ENCODE measurements at places on chromosomes 4 and X.

DNA sequence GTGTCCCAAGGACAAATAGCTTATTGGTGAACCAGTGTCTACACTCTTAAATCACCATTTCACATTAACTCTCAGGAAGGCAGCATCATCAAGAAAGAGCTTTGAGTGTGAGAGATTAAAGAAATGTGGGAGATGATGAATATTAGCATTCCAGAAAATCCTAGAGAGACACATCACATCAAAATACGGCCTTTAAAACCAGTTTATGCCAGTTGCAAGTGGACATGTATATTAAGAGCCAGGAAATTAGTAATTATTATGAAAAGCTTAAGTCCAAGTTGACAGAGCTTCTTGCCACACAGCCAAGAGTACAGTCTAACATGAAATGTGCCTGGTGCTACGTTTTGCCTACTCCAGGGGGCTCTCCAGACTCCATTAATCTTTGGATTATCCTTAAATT, 503.0 kb upstream of the BOD1L1 start:
- DNase-seq: no peak

DNA sequence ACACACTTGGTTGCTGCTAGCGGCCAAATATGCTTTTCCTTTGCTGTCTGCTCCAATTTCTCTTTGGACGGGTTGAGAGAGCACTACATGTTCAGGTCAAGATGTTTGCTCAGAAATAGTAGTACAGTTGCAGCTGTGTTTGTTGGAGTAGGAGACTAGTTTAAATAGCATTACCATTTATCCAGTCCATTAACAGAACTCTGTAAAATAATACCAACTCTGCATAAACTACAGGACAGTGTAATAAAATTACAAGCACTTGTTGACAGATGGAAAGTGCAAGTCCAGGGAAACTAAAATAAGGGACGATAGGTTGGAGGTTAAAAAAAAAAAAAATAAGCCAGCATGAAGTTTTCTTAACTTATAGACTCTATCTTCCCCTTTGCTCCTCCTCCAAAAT, 20.2 kb downstream of the SLIT2 start:
- no peak for DNase-seq

DNA sequence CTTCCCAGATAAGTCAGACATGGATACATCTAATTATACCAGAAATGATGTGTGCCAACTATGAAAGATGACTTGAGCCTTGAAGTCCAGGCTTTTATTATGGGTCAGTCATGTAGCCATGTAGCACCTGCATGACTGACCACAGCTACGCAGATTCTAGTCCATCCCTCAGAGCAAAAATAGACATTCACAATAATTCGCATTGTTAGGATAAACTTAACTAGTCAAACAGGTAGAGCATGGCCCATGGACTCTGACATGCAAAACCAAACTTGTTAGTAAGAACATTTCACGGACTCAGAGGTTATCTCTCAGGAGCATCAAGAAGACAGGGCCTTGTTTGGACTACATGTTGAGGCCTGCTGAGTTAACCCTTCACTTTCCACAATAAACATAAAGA, 132.6 kb downstream of the PWWP3B start:
- DNase-seq: no peak

GRCh38 chr4:37068580-37068979, 176.0 kb upstream of the NWD2 start:
- no peak for DNase-seq

GRCh38 chr4:78704317-78704716, 71.8 kb upstream of the BMP2K start:
- DNase-seq: no peak

- no peak for DNase-seq
Measured at GRCh38 chr4:151541389-151542071, 132.6 kb downstream of the FHIP1A start.

DNA sequence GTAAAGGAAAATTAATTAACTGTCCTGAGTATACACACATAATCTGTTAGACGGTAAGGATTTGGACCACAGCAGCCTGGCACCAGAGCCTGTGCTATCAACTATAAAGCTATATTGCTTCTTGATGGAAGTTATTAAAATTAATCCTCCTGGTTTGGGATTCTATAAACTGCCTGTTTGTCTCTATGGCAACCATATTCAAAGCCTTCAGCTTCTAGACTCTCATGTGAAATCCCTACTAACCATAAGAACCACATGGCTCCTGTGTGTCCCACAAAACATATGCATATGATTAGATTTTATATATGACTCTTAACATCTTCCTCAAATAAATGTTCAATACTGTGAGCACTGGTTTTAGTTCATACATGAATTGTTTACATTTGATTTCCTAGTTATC, 380.8 kb downstream of the ANKRD50 start:
- no peak for DNase-seq

GRCh38 chrX:26783512-26784225, 567.7 kb downstream of the MAGEB5 start:
- DNase-seq: no peak
